ENCODE measurements at places on chromosomes 1 and 21.

DNA sequence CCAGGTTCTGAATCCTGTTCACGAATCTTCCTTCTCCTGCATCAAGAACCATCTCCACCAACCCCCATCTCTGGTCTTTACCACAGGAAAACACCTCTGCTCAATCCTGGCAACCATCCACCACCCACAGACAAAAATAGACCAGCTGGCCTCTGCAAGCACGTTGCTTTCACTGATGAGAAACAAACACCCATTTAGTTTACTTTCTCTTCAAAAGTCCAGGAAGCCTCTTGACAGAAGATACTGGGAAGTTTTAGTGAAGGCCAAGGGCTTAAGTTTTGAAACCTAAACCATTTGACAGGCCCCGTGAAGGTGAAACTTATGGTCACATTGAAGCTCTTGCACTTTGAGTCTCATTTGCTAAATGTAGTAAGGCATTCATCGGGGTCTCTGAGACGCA lies 122.6 kb upstream of the PPP2R5A start:
- no peak for DNase-seq

DNA sequence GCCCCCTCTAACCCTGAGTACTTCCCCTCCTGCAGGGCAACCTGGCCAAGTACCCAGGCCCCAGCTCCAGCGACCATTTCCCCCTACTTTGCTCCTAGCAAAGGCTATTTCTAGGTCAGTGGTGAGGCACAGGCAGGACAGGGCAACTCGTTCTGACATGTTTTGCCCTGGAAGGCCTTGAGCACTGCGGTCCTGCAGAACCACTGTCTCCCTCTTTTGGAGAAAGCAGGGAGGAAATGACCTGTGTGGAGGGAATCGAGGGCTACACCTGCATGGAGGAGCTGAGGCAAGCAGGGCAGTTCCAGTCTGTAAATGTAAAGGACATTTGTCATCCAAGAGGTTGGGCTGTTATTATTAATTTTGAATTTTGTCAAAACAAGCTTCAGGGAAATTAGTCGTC lies 99.1 kb downstream of the PPIAL4G start:
- DNase-seq, result no peak

- no peak for DNase-seq
Observed at GRCh38 chr1:30664103-30664755, 59.2 kb downstream of the MATN1 start.

DNA sequence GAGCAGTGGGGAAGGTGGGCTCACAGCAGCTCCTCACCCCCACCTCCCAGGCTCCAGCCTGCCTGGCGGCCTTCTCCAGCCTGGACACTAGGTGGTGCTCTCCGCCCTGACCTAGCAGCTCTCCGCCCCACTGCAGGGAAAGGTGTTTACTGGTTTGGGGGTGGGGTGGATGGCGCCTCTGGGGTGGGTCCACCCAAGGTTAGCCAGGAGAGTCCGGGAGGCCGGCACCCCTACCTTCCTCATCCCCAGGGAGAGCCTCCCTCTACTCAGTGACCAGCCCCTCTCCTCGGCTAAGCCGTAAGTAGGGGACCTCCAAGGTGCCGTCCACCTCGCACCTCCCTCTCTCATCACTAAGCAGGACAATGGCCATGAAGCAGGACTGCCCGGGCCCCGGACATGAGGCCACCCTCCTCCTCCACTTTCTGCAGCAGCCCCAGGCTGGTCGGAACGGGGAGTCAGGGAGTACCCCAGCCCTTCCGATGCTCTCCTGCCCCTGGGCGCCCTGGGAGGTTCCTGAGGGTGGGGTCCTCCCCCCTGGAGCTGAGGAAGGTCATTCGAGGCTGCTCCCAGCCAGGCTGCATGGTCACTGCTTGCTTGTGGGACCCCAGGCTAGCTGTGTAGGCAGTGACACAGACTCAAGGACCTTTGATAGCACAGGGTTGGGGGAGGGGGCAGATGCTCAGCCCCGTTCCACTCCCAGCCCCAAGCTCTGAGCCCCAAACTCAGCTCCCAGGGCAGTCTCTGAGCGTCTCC lies 101.4 kb upstream of the VAMP3 start:
- peak; percentile 60 for DNase-seq

DNA sequence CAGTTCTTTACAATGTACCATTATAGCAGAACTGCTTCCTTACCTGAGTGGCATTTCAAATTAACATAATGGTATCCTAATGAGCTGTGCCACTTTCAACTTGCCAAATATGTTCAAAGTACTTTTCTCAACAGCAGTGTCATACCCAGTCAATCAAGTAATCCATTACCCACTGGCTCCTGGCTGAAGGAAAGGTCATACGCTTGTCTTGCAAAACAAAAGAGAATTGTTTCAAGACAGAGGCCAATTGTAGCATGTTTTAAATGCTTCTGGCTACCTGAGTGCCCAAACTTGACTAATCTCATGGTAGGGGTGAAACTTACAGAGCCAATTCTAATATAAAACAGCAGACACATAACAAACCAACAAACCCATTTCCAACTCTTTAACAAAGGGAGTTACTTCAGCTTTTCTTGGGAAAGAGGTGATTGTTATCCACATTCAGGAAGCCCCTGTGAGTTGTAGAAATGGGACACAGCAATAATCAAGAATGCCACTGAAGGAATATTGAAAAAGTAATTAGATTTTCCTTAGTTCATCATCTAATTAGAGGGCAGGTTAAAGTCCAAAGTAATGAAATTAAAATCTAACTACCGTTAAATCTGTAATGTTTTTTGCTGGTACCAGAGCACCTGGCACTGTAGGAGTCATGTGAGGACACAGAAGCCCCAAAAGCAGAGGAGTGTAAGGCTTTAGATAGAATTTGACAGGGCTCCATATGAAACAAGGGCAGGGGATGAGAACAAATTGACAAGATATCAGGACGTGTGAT lies 241.9 kb downstream of the RWDD3 start:
- DNase-seq, result no peak

DNA sequence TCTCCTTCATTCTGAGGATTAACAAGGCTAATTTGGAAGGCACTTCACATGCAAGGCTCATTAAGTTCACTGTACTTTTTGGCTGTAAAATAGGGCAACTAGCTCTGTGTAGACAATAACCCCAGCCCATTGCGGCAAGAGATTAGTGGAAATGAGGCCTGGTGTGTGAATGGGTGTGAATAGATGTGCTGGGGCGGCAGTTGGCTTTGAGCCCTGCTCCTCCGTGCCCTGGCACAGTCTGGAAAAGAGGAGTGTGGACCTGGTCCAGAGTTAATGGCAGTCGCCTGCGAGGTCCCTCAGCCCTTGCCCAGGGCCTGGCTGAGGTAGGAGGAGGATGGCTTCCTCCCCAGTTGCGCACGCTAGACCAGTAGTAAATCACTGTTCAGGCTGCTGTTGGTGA lies 4.8 kb downstream of the KISS1 start:
- no peak for DNase-seq

- no peak for DNase-seq
Observed at GRCh38 chr1:209456878-209457277, 126.6 kb upstream of the CAMK1G start.

DNA sequence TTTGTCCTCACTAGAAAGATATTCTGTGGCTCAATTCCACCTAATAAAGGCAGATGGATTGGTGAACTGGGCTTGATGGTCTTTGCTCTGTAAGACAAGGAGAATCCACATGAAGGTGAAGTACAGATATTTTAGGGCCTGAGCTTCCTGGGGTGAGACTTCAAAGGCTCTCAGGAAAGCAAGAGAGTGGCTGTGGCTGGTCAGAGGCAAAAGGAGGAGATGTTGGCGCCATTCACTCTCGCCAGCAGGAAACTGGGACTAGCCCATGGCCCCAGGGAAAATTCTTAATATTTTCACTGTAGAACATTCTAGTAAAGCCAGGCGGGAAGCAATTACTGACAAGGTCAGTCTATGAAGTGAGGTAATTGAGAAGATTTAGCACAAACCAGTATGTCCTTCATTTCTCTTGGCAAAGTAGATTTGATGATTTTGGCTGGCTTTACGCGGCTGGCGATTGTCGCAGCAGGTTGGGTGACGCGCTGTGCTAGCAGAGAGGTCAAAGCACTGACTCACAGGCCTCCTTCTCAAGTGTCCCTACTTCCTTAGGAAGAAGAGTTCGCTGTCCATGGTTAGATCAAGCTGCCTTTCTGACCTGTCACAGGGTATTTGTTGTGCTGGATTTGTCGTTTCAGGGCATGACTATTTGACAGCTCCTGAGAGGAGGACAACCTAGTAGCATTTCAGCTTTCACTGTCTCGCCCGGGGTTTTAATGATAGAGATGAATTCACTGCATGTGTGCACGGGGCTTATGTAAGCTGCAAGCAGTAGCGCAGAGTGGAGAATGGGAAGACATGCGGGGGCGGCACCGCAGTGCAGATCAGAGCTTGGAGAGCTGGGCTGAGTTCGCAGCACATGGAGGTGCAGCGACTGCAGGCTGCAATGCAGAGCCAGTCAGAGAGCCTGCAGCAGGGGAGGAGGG lies 32.7 kb downstream of the XCL1 start:
- peak; percentile 63 for DNase-seq

- DNase-seq, result no peak
Observed at GRCh38 chr1:33573661-33574060, 101.2 kb downstream of the ZSCAN20 start.

- no peak for DNase-seq
Observed at GRCh38 chr1:210541680-210542358, 213.1 kb downstream of the HHAT start.

GRCh38 chr1:23980728-23981070 lies 572 bp upstream of the SRSF10 start:
- no peak for DNase-seq

DNA sequence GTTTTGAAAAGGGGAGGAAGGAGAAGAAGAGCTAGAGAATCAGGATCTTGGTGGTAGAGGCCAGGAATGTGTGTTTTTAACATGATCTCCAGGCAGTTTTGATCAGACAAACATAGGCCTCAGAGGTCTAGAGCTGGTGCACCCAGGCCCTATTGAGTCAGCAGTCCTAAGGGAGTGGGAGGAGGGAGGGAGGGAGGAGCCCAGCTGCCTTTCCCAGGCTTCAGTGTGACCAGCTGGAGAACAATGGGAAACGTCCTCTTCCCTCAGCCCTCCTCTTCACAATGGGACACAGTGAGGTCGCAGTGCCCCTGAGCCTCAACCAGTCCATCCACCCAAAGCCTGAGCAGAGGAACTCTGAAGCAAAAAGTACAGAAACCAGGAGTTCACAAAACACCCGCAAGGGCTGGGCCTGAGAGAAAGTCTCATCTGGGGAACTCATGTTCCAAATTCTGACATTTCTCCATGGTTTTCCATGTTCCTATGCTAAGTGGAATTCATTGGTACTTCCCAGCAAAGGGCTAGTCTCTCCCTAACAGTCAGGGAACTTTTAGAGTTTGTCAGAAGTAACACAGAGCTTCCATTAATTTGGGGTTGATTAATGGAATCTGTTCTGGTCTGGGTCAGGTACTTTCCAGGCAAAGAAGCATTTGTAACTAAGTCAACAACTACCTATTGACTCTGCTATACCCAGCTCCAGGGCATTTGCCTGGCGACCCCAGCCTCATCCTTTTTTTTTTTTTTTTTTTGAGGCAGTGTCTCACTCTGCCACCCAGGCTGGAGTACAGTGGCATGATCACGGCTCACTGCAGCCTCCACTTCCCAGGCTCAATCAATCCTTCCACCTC lies 37.5 kb downstream of the ELAPOR1 start:
- peak; percentile 47 for DNase-seq

DNA sequence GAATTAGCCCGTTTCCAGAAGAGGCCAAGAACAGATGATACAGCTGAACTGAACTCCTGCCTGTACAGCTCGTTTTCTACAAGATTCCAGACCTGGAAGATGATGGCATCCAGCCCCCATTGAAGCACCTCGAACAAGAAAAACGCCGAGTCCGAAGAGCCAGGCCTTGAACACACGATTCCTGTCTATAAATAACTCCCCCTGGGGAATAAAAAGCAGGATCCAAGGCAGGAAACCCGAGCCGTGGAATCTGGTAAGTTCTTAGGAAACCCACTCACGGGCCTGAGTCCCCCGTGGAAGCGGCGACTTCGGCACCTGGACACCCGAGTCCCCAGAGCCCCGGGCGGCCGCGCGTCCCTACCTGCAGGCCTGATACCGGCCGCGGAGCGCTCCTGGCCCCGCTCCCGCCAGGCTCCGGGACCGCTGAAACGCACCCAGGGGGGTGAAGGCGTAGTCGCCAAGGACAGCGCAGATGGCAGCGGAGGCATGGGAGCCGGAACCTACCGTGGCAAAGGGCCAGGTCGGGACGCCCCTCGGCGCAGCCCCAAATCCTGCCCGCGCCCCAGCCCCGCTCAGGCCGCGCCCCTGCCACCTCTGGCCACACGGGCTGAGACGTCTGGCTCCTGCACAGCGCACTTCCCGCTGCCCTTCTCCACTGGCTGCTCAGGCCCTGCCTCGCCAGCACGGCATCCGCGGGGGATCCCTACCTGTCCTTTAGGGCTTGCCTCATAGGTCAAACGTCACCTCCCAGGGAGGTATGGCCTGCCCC lies 14.0 kb upstream of the HLCS start:
- peak; percentile 73 for DNase-seq

DNA sequence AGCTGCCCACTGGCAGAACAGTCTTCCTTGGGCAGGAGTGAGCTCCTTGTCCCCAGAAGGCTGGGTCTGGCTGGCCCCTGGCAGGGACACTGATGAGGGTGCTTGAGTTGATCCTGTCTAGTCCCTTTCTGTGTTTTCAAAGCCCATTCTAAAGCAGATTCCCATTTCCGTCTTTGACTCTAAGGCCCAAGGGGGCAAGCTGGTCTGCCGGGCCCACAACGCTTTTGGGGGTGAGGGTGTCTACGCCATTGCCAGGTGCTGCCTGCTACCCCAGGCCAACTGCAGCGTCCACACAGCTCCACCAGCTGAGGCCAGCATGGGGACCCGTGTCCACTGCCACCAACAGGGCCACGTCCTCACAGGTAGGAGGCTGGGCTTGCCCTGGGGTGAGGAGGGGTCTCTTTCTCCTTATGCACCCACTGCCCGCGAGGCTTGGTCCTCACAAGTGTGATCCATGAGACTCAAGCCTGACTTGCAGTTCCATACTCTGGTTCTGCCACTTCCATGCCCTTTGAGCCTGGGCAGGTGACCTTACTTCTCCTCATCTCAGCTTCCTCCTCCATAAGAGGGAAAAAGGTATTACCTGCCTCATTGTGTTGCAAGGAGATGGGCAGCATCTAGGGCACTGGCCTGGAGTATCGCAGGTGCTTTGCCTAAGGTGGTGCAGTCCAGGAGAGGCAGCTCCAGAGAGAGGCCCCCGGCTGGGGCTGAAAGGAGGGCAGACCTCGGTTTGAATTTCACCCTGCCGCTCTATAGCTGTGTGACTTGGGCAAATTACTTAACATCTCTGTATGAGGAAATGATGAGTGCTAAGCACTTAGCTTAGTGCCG lies 20.2 kb downstream of the PCSK9 start:
- DNase-seq, result no peak

DNA sequence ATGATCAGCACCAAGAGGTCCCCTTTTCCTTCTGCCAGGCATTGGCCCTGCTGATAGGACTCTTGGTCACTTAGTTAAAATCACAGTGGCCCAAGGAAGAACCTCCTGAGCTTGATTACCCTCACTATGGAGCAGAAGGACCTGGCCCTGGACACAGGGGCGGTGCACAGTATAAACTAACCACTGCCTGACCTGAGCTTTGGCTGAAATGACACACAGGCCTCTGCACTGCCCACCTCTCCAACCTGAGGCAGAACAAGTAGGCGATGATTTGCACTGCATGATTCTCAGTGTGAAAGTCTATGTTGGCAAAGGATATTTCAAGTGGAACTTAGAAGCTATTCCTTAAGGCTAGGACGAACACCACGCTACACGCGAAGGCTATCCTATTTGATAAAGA lies 48.5 kb downstream of the CAPN2 start:
- no peak for DNase-seq
